ENCODE measurements at places on chromosomes 7 and 10.
A peak's percentile ranks its signal among the peaks of the same experiment; 100 is the strongest.

DNA sequence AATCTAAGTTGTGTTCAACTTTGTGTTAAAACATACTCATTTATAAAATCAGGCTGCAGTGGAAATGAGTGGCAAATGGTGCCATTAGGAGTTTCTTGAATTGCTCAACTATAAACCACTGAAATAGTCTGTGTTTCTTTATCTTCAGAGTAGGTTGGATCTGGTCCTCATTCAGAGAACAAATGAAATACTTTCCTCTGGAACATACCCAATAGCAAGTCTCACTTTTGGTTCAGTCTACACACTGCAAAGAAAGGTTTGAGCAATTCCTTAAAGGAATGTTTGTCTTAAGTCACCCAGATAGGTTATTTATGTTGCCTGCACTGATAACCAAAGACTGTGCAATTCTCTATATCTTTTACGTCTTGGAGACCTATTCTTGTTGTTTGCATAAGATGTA lies 62.5 kb downstream of the ABCB4 start:
- DNase-seq: peak; percentile 11

- DNase-seq: no peak
Measured at GRCh38 chr10:129330211-129330610, 136.8 kb upstream of the MGMT start.

DNA sequence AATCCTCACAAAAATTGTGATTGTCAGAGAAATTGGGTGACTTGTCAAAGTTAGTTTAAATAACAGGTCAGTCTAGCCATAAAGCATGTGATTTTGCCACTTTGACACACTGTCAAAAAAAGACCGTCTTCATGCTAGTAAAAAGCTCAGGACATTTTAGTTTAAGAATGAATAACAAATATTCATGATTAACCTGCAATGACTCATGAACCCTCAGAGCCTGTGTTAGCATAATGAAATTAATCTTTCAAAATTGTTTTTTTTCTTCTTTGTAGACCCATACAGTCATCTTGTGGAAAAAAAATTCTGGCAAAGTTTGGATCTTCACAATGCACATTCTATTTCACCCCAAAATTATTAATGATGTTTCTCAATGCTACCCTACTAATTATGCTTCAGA lies 255.2 kb upstream of the POT1 start:
- DNase-seq: no peak

- DNase-seq: no peak
Measured at GRCh38 chr10:82400841-82401240, 525.8 kb downstream of the NRG3 start.

GRCh38 chr7:159027056-159027788 lies 117.4 kb downstream of the VIPR2 start:
- DNase-seq: no peak

- DNase-seq: no peak
Measured at GRCh38 chr10:4051641-4052151, 266.7 kb upstream of the KLF6 start.

GRCh38 chr7:129969881-129970446 lies 17.2 kb upstream of the UBE2H start:
- DNase-seq: peak; percentile 36

GRCh38 chr7:51299391-51300133 lies 17.0 kb downstream of the COBL start:
- no peak for DNase-seq

DNA sequence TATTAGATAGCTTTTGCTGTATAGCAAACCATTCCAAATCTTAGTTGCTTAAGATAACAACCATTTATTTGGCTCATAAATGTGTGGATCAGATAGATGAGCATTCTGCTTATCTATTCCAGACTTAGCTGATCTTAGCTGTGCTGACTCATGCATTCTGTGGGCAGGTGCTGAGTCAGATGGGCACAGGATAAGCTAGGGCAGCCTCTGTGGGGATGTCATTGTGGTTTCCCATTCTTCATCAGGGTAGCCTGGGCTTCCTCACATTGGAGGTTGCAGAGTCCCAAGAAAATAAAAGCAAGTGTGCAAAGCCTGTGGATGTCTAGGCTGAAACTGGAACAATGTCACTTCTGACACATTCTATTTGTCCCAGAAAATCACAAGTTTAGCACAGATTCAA lies 917.0 kb downstream of the TYW1 start:
- DNase-seq: no peak

DNA sequence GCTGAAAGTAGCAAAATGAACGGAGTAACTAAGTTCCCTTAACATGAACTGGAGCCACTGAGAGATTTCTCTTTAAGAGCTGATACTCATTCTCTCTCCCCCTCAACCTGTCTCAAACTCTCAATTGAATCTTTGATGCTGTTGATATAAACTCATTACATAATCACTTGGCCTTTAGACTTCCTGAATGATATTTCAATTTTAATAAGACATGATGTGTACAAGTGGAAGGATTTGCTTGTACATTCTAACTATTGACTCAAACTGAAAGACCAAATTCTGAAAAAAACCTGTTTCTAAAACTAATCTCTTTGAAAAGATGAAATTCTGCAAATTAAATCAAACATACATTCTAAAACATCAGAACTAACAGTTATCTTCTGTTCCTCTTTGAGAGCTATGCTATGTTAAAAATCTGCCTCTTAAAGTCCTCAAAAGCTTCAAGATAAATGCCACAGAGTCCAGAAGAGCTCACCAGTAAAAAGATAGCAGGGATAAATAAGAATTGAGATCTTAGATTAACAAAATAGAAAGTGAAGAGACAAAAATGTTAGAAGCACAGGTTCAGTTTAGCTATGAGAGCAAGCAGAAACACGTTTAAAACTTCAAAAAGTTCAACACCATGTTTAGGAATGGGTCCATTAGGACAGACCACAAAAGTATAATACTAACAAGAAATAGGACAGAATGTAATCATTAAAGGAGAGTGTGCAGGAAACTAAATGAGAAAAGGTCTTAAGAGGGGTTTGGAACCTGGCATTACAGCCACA lies 46.1 kb downstream of the TNPO3 start:
- DNase-seq: no peak

DNA sequence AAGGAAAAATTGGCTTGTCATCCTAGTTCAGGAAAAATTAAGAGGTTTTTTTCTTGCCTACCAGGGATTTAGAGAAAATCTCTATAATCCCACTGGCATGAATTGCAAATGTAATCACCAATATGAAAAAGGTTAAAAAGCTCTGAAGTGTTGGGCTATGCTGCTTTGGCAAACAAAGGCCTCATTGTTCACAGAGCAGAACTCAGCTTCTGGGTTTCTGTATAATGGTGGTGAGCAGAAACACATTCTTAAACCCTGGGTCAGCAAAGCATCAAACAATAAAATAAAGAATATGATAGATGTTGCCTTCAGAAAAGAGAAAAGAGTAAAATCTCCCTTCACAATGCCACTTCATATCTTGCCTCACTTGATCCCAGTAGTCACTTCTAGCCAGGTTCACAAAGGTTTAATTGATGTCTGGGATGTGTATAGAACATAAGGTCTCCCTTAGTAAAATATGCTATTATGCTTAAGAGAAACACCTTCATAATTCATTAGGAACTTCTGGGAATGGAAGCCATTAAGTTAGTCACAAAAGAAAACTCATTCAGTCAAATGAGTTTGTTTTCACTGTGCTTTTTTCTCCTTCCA lies 1255.5 kb upstream of the PHF14 start:
- no peak for DNase-seq

- DNase-seq: no peak
Measured at GRCh38 chr10:19889256-19889655, 73.0 kb downstream of the PLXDC2 start.

GRCh38 chr7:158324397-158325360 lies 262.9 kb downstream of the PTPRN2 start:
- DNase-seq: no peak

DNA sequence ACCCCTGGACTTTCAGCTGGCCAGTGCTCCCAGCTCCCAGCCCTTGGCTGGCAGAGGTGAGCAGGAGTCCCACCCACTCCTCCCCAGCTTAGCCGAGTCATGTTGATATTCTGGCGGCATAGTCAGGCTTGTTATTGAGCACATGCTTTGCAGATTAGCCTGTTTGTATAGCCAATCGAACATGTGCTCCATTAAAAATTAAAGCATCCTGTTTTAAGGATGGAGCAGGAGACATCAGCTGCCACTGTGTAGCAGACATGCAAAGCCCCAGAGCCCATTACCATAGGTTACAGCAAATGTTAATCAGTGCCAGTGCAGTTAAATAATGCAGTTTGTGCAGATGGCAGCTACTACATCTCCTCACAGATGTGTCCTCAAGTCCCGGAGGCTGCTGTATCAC lies 574.6 kb upstream of the GALNT17 start:
- DNase-seq: no peak

GRCh38 chr10:114761205-114762193 lies 60.1 kb upstream of the FHIP2A start:
- no peak for DNase-seq

GRCh38 chr7:33355386-33355785 lies 226.0 kb downstream of the BBS9 start:
- no peak for DNase-seq

GRCh38 chr10:103188853-103189252 lies 4.2 kb downstream of the NT5C2 start:
- no peak for DNase-seq

DNA sequence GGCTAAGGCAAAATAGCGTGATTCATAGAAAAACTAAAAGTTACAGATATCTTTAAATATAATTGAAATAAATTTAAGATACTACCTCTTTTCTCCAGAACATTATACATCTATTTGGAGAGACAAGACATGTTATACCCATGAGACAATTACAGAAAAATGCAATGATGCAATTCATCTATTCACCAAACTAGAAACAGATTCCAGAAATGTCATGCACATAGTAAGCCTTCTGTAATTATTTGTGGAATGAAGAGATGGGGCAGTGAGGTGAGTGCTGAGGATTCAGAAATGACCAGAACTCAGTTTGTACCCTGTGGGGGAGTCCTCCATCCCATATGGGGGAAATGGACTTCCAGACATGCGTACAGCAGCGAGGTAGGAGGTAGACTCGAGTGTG lies 99.4 kb downstream of the MKX start:
- no peak for DNase-seq

DNA sequence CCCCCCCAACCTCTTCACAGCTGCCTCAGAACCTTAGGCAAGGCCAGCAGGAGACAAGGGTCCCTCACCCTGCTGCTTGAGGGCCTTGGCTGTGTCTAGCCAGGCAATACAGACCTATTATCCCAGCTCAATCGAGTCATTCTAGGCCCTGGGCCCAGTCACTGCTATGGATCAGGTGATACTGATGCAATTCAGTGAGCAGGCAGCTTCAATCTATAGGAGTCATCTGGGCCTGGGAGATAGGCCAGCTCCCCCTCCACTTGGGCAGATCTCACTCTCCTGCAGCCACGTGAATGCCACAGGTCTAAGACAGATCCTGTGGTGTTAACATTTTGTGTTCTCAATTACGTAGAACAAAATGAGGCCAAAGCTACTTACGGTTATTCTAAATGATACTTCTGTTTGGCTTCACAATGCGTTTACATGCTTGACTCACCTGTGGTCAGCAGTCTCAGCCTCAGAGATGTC lies 68.0 kb upstream of the LRRC4 start:
- no peak for DNase-seq

DNA sequence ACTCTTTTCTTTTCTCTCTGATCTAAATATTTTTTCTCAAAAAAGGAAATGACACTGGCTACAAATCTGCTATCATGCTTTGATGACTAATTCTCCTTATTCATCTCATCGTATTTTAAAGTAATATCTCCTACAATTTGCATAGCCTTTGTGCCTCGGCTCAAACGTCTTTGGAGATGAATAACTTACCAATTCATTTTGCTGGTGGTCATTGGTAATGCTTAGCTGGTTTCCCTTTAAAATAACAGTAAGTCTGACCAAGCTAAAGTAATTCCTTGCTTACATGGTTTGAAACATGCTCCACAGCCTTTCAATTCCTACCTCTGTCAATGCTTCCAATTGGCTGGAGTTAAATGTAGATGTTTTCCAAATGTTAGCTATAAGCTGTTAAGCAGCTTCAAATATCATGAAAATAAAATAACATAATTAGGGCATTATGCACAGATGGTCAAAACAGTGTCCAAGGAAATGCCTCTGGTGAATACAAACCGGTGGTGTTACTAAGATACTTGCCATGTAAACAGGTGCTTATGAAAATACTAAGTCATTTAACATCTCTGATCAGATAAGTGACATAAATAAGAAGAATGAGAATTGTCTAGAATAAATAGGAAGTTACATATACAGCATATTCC lies 435.0 kb downstream of the POM121L12 start:
- no peak for DNase-seq

DNA sequence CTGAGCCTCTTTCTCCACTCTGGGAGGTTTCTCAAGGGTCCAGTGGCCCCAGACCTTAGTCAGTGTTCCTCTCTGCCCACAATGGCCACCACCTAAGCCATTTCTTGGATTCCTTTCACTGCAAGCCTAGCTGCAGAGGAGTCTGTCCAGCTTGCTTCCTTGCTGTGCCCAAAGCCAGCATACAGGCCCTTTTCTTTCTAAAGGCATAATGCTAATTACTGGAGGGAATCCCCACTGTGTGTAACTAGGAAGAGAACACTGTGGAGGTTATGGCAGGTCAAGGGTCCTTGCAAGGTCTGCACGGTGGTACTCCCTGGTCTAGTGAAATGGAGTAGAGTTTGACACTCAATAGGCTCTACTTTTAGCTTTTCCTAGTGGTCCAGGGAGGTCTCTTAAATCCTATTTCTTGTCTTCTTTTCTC lies 70.4 kb upstream of the CC2D2B start:
- DNase-seq: no peak

DNA sequence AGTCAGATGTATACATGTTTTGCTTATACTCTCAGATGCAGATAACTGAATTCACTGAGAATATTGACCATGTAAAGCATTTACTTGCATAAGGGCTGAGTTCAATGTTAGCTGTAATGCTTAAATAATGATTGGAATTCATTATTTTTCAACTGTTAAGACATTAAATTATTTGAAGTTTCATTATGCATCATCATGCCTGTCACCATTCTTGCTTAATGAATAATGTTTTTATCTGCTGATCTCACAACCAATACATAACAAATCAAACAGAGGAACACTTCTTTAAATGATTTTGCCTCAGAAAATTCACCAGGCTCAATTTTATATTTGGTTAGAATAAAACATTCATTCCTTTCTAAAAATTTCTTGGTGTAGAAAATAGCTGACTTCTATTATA lies 233.4 kb downstream of the GPR37 start:
- DNase-seq: no peak
